ENCODE measurements at places on chromosomes 13 and 19.
A peak's percentile ranks its signal among the peaks of the same experiment; 100 is the strongest.

- no peak for DNase-seq
These were observed 431.7 kb downstream of the EFNB2 start for GRCh38 chr13:106103779-106104178.

DNA sequence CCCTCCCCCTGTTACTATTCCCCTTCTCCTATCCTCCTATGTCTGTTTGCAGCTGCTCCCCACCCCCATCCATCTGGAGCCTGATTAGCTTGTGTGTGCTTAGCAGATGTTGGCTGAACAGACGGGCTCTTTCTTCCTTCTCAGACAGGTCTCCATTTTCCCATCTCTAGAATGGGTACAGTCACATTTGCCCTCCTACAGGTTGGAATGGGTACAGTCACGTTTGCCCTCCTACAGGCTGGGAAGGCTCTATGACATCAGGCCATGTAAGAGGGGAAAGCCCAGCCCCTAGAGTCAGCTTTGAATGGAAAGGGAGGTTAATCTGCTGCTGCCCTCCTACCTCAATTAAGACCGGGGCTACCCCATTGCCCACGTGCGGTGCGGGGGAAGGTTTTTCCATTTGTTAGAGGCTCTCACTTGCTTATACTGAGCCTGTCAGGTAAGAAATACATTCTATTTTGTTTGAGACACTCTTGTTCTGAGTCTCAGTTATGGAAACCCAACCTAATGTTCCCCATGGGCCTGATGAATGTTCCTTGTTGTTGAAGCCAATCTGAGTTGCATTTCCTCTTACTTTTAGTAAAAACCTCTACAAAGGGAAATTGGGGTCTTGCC lies 2.2 kb upstream of the CLEC17A start:
- peak; percentile 46 for DNase-seq

DNA sequence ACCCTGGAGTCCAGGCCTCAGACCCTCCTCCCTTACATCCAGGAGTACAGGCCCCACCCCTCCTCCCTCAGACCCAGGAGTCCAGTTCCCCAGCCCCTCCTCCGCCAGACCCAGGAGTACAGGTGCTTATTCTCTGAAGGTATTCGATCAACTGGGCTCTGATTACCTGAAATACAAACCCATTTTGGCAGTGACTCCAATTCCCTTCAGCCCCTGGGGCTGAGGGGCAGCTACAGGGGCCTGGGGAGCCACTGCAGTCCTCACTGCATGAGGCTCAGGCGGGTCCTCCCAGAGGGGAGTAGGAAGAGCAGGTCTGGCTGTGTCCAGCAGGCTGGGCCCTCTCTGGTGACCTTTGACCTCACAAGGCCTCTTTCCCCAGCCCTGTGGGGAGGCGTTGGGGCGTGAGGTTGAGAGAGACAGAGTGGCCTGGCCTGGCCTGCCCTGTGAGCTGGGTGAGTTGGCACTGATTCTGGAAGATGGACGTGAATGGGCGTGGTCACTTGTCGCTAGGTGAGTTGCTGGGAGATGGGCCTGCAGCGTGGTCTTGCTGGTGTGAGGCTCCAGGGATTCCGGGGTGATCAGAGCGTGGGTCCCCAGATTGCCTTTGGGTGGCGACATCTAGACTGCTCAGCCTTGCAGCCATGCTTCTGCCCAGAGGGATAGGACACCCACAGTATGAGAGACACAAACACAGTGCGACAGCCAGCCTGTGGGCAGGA lies 3.1 kb downstream of the BCAT2 start:
- DNase-seq: no peak

DNA sequence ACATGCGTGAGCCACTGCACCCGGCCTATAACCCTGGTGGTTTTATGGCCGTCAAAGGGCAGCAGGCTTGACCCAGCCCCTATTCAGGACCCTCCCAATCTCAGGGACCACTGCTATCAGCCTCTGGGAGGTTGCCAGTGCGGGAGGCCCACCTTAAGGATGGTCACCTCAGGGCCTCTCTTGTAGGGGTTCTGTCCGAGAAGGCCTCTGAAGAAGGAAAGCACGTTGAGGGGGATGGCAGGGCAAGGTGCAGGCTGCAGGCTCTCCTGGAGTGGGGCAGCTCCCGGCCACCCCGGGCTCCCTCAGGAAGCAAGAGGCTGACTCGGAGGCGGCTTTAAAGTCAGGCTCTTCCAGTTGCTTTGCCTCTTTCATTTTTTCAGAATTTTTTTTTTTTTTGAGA lies 6.0 kb upstream of the GRTP1 start:
- DNase-seq: no peak

Measured in stimulated activated CD4-positive, alpha-beta T cell treated with anti-CD3 and anti-CD28 coated beads, Interleukin-12 subunit alpha, Interleukin-12 subunit beta, amount 100 ng/mL, for 48 hours (primary cell).